ENCODE measurements at places on chromosomes 12 and 14.
A peak's percentile ranks its signal among the peaks of the same experiment; 100 is the strongest.

GRCh38 chr12:81229759-81230158 is 151.9 kb downstream of the ACSS3 start:
- DNase-seq = no peak

- no peak for DNase-seq
These were observed 1.1 kb downstream of the INHBE start for GRCh38 chr12:57456145-57456700.

- DNase-seq = no peak
These were observed 907.5 kb upstream of the ATXN7L3B start for GRCh38 chr12:73629893-73630831.

GRCh38 chr14:100623961-100624360 is 36.7 kb upstream of the BEGAIN start:
- no peak for DNase-seq

DNA sequence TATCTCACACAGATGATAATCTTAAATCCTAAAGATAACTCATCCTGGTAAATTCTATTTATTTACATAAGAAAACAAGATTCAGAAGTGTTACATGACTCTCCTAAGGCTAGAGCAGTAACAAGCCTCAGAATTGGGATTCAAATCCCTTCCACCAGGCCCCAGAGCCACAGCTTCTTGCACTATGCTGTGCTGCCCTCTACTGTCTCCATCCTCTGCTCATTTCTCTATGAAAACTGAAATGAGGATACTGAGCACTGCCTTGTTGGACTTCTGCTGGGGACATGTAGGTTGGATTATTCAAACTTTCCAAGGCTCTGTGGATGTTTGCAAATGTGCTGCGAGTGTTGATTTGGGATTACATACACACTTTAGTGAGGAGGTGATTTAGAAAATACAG is 23.5 kb upstream of the C12orf50 start:
- DNase-seq = peak; percentile 25

- peak; percentile 70 for DNase-seq
These were observed 47.0 kb downstream of the ITPK1 start for GRCh38 chr14:93068711-93069110.

DNA sequence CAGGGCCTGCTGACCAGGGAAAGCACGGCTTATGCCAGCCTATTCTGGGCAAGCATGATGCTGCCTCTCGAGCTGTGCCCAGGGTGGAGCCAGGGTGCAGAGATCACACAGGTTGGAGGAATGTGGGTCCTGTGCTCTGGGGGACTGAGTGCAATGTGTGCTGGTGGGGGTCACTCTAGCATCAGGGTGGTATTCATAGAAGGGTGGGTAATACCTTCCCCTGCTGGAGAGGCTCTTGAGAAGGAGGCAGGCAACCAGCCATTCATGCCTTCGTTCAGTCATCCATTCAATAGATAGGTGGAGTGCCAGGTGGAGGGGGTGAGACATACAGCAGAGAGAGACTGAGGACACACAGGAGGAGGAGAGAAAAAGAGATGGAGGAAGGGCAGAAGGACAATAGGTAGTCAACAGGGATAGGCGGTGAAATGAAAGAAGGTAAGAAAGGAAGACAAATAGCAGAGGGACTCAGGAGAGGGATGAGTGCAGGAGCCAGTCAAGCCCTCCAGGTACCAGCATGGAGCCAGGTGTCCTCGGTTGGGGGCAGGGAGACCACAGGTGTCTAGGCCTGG is 5.2 kb upstream of the ZNF385A start:
- no peak for DNase-seq

GRCh38 chr14:105117710-105118385 is 50.7 kb downstream of the JAG2 start:
- DNase-seq = no peak

DNA sequence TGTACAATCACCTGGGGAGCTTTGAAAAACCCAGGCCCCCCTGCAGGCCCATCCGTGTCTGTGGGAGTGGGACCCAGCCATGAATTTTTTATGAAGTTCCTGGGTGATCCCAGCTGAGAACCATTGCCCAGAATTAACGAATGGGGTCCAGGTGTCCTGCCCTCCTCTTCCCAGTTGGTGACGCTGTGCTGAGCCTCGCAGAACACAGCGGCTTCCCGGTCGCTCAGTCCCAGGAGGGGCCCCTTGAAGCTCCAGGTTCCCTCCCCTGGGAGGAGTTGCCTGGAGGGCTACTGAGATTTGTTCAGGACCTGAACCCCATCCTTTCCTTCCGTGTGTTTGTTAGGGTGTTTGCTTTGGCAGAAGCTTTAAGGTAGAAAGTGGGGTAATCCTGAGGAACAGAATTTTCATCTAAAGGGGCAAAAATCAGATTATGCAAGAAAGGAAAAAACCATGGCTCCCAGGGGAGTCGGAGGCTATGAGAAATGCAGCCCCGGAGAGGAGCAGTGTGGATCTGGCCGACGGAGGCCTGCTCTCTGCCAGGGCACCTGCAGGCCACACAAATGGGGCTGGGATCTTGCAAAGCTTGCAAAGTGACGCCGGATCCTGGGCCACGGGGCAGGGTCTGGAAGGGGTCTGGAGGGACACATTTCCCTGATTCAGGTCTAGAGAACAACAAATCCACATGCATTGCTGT is 164.7 kb upstream of the PRMT8 start:
- no peak for DNase-seq

- no peak for DNase-seq
These were observed 117.2 kb upstream of the PMCH start for GRCh38 chr12:102314821-102315220.

GRCh38 chr12:22190969-22191368 is 143.5 kb downstream of the ST8SIA1 start:
- DNase-seq = no peak

- DNase-seq = no peak
These were observed 72.8 kb downstream of the GALNT4 start for GRCh38 chr12:89451841-89452251.

GRCh38 chr14:59829469-59830337 is 40.9 kb downstream of the RTN1 start:
- DNase-seq = no peak

DNA sequence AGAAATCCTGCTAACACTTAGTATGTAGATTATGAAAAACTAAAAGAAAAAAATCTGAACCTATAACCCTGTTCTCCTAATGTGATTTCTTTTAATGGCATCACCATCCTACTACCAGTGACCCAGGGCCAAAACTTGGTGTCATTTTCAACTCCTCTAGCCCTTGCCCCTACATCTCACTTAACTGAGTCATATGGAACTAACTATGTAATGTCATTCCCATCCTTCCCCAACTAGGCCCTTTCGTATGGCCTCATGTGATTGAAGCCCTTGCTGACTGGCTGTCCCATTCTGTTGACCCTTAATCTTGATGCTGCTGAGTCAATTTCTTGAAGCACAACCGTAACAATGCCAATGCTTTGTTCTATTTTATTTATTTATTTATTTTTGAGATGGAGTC is 7.6 kb downstream of the DMAC2L start:
- DNase-seq = no peak

DNA sequence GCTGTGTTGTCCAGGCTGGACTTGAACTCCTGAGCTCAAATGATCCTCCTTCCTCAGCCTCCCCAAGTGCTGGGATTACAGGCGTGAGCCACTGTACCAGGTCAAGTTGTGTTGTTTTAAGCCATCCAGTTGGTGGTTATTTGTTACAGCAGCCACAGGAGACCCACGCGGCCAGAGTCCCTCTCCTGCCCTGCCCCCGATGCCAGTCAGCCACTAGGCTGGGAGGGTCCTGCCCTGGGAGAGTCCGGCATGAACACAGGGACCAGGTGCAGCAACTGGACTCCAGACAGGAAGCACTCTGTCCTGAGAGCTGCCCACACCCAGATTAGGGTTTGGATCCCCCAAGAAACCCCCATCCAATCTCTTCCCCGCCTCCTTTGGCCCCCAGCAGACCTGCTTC is 44.1 kb upstream of the FZD10 start:
- DNase-seq = no peak

DNA sequence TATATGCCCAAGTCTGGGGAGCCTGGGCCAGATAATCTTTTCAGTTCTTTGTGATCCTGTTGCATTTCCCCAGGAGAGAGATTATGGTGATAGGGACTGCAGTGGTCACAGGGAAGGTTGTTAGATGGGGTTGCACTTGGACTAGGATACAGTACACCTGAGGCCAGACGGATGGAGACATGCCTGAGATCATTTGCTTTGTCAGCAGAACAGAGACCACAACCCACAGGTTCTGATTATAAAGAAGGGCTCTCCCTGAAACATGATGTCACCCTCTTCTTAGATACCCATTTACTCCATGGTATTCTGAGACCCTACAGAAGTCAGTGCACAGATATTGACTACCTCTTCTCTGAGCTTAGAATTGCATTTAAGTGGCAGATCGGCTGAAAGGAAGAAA is 200.9 kb upstream of the IGF1 start:
- no peak for DNase-seq

GRCh38 chr12:32115404-32116104 is 8.9 kb downstream of the BICD1 start:
- no peak for DNase-seq

GRCh38 chr12:94545935-94546771 is 86.5 kb upstream of the CEP83 start:
- peak; percentile 24 for DNase-seq

DNA sequence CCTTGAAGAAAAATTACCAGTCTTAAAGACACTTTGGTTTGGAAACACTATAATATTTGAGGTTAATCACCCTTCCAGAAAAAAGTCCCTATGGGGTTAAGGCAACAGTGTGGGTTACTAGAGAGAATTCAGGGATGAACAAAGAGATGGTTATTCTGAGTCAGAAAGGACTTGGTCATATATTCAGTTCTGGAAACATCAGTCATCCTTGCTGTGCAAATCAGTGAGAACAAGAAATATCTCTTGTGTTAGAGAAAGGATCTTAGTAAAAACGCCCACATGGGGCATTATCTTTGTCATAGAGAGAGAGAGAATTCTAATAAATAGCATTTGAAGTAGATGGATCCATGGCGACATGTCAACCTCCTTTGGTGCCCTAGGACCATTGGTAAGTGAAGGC is 59.4 kb upstream of the E2F7 start:
- DNase-seq = no peak

GRCh38 chr12:104769144-104769561 is 188.9 kb downstream of the SLC41A2 start:
- DNase-seq = no peak

DNA sequence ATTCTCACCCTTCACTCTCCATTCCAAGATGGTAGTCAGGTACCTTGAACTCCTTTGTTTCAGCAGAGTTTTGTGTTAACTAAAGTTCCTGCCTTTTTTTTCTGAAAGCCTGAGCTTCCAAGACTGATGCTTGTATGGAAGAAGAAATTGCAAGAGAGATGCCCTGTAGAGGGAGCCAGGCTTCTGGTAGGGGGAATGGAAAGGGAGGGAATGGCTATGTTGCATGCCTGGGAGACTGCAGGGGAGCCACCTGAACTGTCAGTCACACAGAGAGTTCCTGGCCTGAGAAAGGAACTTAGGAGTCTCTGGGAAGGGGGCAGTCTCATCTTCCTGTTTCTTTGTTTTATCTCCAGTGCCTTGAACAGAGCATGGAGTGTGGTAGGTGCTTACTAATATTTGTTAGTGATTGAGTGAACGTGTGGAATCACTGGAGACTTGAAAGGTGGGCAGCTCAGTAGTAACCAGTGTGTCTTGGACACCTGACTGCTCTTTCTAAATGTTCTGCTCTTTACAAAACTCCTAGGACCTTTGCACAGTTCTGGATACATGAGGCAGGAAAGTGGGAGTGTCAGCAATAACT is 132.2 kb downstream of the ANO4 start:
- no peak for DNase-seq

- no peak for DNase-seq
These were observed 4.4 kb upstream of the KCNK10 start for GRCh38 chr14:88327497-88327896.

DNA sequence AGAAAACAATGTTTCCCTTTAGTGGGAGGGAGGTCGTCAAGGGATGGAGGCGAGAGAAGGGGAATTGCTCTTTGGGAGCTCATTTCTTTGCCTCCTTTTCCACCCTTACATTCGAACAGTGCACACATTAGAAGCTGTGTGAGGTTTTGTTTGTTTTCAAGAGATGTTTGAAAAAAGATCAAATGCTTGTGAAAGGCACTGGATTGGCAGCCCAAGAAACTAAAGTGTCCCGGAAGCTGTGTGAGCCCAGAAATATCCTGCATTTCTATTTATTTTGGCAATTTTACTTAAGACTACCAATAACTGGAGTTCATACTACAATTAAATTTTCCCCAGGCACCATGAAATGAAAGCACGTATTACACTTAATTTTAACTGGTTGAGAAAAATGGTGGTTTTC is 67.0 kb downstream of the IGF1 start:
- no peak for DNase-seq

- DNase-seq = no peak
These were observed 138.1 kb upstream of the BMP4 start for GRCh38 chr14:54094765-54095164.

DNA sequence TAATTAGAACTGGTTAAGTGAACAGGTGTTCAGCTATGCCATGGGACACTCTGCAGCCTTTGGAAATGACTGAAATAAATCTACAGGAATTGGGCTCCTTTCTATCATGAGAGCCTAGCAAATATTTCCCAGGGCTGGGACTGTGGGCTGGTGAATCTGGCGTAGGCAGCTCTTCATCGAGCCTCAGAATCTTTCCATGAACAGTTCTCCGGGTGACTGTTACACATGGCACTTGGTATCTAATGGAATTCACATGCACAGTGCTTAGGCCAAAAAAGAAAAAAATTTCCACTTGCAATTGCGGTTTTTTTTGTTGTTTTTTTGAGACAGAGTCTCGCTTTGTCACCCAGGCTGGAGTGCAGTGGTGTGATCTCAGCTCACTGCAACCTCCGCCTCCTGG is 32.1 kb downstream of the PRKAB1 start:
- no peak for DNase-seq

- DNase-seq = no peak
These were observed 231.0 kb upstream of the ATP2B1 start for GRCh38 chr12:89939522-89940215.

- DNase-seq = no peak
These were observed 339.3 kb downstream of the NRXN3 start for GRCh38 chr14:78509516-78509915.

- DNase-seq = no peak
These were observed 9.9 kb downstream of the SAV1 start for GRCh38 chr14:50658203-50658602.

- DNase-seq = no peak
These were observed 17.2 kb downstream of the CLEC2B start for GRCh38 chr12:9851927-9852326.

- DNase-seq = no peak
These were observed 41.9 kb downstream of the DIP2B start for GRCh38 chr12:50546441-50547318.

- DNase-seq = no peak
These were observed 238.7 kb upstream of the SEL1L start for GRCh38 chr14:81772381-81772780.

DNA sequence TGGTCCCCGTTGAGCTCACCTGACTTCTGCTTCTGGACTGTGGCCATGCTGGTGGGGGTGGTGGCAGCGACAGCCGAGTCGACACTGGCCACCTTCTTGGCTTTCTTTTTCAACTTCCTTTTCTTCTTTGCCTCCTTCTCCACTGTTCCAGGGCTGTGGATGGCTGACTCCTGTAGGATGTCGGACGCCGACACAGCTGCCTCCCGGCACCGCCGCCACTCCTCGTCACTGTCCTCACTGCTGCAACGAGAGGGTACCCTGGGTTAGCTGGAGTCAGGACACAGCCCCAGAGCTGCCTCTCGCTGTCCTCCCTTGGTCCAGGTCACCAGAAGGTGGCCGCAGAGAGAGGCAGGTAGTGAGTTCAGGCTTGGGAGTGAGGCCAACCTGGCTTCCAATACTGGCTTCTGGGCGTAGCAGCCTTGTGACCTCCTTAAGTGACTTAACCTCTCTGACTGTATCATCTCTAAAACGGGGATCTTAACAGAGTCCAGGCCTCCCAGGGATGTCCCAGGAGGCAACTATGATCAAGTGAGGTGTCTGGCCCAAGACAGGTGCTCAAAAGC is 12.0 kb downstream of the C12orf43 start:
- DNase-seq = no peak

Measured in NCI-H1694 (cell line).